Right atrium auricular region (tissue), 2 donors: ENCODE measurements at places on chromosomes 4 and X.

- DNase-seq, result no peak
Observed at GRCh38 chrX:93591398-93591797, 82.0 kb downstream of the NAP1L3 start.

GRCh38 chrX:118418811-118419251 lies 72.9 kb downstream of the WDR44 start:
- DNase-seq, result no peak

- no peak for DNase-seq
Observed at GRCh38 chr4:101177154-101177553, 170.2 kb downstream of the PPP3CA start.

- DNase-seq, result no peak
Observed at GRCh38 chrX:133053861-133054598, 42.9 kb downstream of the USP26 start.
